ENCODE measurements at places on chromosomes 5 and 9.

DNA sequence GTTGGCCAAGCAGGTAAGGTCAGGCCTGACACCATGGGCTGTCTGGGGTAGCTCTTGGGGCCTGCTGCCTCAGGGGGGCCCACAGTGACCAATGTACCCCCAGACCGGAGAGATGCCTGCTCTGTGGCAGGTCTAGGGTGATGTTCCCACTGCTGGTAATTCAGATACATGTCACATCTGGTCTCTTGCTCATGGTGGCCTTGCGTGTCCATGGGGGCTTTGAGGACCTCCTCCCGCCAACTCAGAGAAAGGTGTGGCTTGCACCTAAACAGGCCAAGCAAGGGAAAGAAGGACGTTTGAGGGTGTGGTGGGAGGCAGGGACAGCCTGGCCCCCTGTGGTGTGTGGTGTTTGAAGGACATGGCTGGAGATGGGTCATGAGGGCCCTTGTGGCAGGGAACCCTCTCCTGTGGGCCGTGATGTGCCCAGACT is 75.2 kb downstream of the PHF2 start:
- no peak for DNase-seq

DNA sequence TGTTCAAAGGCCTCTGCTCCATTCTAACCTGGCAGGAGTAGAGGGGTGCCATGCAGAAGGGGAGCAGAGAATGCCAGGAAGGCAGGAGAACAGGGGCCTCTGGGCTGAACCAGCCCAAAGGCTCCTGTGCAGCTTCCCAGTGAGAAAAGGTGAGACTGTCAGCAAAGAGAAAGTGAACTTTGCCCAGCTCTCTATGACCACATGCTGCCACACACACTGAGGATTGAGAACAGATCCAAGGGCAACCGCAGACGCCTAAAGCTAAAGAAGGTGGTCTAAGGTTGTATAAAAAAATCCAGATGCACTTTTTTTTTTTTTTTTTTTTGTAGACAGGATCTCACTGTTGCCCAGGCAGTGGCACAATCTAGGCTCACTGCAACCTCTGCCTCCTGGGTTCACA is 51.4 kb downstream of the ALDH7A1 start:
- DNase-seq, result no peak

DNA sequence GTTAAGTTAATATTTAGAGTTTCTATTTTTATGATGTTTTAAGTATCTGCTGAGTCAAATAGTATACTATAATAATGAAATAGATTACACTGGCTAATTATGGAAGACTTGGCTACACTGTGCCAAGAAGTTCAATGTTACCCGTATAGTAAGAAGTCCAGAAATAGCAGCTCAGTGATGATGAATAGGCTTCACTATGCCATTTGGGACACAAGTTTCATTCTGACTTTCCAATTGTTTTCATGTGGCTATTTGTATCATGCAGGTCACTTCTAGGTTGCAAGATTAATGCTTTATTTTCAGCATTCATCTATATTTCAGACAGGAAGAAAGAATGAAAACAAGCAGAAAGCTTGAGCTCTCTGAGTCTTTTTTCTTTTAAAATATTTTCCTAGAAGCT is 194.5 kb upstream of the RIOK2 start:
- no peak for DNase-seq

- no peak for DNase-seq
These were observed 204.2 kb downstream of the SGCD start for GRCh38 chr5:156531199-156531598.

DNA sequence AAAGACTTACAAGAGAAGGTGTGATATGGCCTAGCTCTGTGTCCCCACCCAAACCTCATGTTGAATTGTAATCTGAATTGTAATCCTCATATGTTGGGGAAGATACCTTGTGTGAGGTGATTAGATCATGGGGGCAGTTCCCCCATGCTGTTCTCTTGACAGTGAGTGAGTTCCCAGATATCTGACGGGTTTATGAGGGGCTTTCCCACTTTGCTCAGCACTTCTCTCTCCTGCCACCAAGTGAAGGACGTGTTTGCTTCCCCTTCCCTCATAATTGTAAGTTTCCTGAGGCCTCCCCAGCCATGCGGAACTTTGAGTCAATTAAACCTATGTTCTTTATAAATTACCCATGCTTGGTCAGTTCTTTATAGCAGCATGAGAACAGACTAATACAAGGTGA is 49.0 kb downstream of the CDO1 start:
- no peak for DNase-seq

DNA sequence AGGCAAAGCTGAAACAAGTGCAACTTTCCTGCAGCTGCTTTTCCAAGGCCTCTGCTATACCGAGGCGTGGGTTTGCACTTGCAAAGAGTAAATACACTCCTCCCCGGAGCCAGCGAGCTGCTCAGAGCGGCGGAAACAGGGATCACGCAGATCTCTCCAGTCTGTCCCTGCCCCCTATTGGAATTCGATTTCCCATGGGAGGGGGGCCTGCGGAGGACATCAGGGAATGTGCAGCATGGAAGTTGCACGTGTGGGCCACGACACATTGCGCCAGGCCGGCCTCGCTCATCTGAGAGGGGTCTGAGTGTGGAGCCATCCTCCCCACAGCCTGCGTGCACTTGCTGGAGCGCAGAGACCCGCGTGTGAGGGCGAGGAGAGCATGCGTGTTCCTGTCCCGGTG is 104.3 kb upstream of the PHYKPL start:
- no peak for DNase-seq

DNA sequence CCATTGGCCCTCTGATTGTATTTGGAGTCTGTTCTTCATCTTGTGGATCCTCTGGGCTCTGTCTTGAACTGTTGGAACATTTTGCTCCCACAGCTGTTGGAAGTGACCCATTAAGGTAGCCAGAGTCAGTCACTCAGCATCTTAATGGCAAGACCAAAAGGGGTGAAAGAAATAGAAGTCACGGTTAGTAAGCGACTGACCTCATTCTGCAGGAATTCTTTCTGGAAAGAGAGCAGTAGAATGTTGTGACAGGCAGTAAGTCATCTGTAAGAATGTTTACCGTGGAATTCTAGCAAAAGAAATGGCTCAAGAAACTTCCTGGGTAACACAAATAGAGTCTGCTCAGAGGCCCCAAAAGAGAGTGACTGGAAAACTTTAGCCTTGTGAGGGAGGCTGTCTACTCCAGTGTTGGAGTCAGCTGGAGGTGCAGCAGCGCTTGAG is 28.6 kb upstream of the TNC start:
- DNase-seq, result no peak

- DNase-seq, result no peak
These were observed 97.8 kb upstream of the SPOCK1 start for GRCh38 chr5:137596941-137597340.

- DNase-seq, result no peak
These were observed 115.9 kb upstream of the SH3GL2 start for GRCh38 chr9:17462869-17463464.

GRCh38 chr5:95923918-95924544 is 37.6 kb downstream of the ELL2 start:
- no peak for DNase-seq

- no peak for DNase-seq
These were observed 88.0 kb upstream of the ELL2 start for GRCh38 chr5:96049398-96050272.

- DNase-seq, result no peak
These were observed 151.3 kb upstream of the MAP3K1 start for GRCh38 chr5:56664025-56664424.

GRCh38 chr5:153632748-153633290 is 142.3 kb downstream of the GRIA1 start:
- no peak for DNase-seq

GRCh38 chr5:34608859-34609648 is 47.1 kb upstream of the RAI14 start:
- no peak for DNase-seq

- no peak for DNase-seq
These were observed 7.5 kb downstream of the KIAA1958 start for GRCh38 chr9:112494153-112494552.

GRCh38 chr9:127224178-127224882 is 40.2 kb upstream of the GARNL3 start:
- DNase-seq, result peak; percentile 69

DNA sequence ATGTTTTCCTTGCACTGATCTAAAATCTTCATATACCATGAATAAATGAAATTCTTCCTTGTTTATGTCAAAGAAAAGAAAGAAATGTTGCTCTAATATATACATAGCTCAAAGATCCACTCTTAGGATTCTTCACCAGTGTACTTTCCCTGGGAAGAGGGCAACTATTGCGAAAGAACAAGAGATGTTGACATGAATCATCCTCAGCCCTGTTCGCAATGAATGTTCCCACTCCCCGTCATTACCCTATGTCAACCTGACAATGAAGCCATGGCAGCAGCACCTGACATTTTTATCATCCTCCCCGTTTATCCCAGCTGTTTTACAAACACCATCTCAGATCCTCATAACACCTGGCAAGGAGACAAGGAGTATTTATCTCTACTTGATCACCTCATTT is 409.1 kb upstream of the GRIA1 start:
- no peak for DNase-seq

DNA sequence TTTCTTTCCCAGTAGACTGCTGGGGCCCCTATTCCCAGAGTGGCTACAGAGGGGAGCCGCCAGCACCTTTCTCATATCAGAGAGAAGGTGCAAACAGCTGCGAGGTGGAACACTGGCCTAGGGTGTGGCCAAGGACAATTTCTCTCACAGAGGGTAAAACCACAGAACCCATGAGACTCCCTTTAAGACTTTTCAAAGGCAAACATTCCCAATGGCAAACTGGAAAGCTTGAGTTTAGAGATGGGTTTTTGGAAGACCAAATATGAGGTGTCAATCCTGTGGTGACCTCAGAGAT is 335.1 kb upstream of the PIK3R1 start:
- DNase-seq, result no peak

- no peak for DNase-seq
These were observed 293.1 kb downstream of the ZSWIM6 start for GRCh38 chr5:61625137-61625561.

- no peak for DNase-seq
These were observed 384.3 kb downstream of the YTHDC2 start for GRCh38 chr5:113897748-113898147.

GRCh38 chr5:16049761-16050160 is 129.8 kb downstream of the MARCHF11 start:
- DNase-seq, result no peak

GRCh38 chr5:168270476-168270875 is 21.0 kb upstream of the WWC1 start:
- no peak for DNase-seq

- no peak for DNase-seq
These were observed 97.4 kb upstream of the CLINT1 start for GRCh38 chr5:157956271-157956885.

DNA sequence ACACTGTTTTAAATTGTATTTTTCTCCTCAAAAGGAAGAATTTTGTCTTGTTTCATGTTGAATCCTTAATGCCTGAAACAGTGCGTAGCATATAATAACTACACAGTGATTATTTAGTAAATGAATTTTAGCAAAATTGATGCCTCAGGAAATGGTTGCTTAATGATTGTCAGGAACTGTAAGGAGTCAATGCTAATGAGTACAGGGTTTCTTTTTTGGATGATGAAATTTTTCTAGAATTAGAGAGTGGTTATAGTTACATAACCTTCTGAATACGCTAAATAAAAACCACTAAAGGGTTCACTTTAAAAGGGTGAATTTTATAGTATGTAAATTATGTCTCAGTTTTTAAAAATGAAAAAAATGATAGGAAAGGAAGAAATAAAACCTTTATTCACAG is 14.9 kb downstream of the FAM151B start:
- DNase-seq, result no peak

DNA sequence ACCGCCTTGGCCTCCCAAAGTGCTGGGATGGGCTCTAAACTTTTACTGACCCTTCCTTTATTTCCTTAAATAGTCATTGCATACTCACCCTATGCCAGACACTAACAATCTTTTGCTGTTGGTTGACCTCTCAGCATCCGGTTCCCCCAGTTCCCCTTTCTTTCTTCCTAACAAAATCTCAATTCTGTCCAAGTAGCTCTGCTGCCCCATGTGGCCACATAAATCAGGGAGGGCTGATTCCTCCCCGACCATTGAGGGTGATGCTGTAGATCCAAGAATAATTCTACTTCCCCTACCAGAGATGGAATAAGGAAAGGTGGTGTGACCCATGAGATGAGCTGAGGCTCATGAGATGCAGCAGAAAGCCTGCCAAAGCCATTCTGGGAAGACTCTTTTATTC is 315.3 kb upstream of the MSX2 start:
- DNase-seq, result no peak

GRCh38 chr5:17801595-17801994 is 167.3 kb downstream of the TAF11L14 start:
- DNase-seq, result no peak

GRCh38 chr5:135223404-135223803 is 175.6 kb downstream of the MACROH2A1 start:
- no peak for DNase-seq

DNA sequence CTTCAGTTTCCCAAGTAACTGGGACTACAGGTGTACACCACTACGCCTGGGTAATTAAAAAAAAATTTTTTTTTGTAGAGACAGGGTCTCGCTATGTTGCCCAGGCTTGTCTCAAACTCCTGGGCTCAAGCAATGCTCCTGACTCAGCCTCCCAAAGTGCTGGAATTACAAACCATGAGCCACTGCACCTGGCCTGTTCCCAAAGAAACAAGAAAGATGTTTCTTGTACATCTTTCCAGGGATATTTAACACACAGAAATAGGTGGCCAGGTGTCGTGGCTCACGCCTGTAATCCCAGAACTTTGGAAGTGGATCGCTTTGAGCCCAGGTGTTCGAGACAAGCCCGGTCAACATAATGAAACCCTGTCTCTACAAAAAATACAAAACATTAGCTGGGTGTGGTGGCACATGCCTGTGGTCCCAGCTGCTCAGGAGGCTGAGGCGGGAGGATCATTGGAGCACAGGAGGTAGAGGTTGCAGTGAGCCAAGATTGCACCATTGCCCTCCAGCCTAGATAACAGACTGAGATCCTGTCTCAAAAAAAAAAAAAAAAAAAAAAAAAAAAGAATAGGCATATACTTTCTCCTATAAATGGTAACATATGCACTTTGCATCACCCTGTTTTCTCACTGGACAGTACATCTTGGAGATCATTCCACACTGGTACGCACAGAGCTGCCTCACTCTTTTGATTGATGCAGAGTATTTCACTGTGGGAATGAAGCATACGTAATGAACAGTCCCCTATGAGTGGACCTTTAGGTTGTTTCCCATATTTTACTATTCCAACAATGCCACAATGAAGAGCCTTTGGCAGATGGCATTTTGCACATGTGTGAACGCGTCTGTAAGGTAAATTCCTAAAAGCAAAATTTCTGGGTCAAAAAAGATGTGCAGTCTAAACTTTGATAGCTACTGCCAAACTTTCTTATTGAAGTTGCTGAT is 2.0 kb upstream of the GRHPR start:
- DNase-seq, result no peak

DNA sequence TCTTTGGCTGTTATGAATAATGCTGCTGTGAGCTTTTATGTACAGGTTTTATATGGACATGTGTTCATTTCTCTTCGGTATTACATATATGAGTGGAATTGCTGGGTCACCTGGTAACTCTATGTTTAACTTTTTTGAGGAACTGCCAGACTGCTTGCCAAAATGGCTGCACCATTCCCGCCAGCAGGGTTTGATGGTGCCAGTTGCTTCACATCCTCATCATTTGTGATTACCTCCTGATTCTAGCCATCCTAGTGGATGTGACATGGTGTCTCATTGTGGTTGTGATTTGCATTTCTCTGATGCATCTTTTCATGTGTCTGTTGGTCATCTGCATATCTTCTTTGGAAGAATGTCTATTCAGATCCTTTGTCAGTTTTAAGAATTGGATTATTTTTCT is 10.7 kb downstream of the NANS start:
- DNase-seq, result no peak

- no peak for DNase-seq
These were observed 17.1 kb downstream of the TERT start for GRCh38 chr5:1277781-1278180.

- DNase-seq, result no peak
These were observed 207.6 kb downstream of the HSPA4 start for GRCh38 chr5:133259199-133259997.

Data from activated CD4-positive, CD25-positive, alpha-beta regulatory T cell treated with anti-CD3 and anti-CD28 coated beads, Interleukin-2, amount 50 U/mL, for 16 hours (primary cell).